ENCODE measurements at places on chromosomes 6 and 20.
A peak's percentile ranks its signal among the peaks of the same experiment; 100 is the strongest.

DNA sequence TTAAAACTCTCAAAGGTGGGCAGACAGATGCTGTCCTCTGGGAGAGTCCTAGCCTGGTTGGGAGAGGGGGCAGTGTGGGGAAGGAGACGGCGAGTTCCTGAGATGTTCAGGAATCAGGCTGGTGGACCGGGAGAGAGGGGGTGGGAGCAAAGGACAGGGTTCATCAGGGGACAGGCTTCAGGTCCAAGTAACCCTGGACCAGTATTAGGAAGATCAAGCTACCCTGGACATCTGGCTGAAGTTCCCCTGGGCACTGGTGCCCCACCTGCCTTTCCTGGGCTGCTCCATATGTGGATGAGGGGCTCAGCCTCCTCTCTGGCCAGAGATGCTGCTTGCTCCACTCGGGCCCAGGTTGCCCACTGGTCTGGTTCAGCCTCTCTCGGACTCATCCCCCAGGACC lies 1.1 kb upstream of the IP6K3 start:
- no peak for DNase-seq

DNA sequence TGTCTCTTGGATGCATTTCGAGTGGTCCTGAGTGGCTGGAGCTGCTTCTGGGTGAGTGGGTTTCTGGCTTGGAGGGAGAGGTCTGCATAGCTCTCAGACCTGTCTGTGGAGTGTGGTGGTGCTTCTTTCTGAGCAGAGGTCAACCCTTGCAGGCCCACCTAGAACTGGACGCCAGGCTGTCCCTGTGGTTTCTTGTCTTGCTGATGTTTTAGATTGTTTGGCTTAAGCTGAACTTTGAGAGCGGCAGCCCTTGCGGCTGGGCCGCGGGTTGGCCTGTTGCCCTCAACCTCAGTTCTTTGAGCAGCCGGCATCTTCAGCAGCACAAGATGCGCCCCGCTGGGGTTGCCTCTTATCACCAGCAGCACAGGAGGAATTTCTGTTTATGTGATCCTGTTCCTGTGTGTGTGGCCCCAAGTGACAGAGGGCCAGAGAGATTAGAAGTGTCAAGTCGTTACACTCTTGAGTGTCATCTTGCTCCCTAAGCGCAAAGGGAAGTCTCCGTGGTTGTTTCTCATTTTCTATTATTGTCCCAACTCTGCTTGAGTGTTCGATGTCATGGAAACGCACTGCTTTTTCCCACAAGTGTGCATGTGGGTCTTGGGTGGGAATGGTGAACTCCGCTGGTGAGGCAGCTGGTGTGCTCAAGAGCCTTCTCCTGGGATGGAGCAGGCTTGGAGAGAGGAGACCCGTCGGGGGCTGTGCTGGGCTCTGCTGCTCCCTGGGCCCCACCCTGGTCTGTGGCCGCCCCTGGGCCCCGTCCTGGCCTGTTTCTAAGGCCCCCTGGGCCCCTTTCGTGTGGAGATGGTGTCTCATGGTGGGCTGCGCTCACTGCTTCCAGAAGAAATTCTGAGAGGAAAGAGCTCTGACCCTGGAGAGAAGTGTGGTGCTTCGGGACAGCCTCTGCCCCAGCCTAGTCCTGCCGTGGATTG lies 20.1 kb upstream of the SLC22A1 start:
- DNase-seq, result no peak

- DNase-seq, result no peak
Observed at GRCh38 chr6:163536770-163537169, 122.3 kb downstream of the QKI start.

DNA sequence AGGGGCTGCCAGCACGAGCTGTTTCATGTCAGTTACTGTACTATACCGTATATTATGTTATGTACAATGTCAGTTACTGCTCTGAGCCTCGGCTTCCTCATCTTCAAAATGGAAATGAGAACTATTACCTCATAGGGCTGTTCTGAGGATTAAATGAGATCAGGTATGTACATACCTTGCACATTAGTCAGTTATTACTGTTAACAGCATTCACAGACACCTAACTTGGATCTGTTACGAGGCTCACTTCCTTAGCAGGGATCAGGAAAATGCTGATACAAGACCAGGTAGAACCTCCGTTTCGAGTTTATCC lies 69.7 kb upstream of the TBC1D7 start:
- no peak for DNase-seq

- peak; percentile 12 for DNase-seq
Observed at GRCh38 chr6:20056350-20056992, 155.8 kb downstream of the MBOAT1 start.

DNA sequence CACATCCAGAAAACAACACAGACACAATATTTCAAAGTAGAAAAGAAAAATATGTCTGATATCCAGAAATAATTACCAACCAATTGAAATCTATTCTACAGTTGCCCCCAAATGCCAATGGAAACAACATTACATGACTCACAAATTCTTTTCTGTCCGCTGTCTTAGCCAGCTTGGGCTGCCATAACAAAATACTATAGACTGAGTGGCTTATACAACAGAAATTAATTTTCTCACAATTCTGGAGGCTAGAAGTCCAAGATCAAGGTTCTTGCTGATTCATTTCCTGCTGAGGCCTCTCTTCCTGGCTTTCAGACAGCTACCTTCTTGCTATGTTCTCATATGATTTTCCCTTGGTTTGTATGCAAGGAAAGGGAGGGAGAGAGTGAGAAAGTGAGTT lies 698.1 kb downstream of the DHX35 start:
- peak; percentile 29 for DNase-seq

DNA sequence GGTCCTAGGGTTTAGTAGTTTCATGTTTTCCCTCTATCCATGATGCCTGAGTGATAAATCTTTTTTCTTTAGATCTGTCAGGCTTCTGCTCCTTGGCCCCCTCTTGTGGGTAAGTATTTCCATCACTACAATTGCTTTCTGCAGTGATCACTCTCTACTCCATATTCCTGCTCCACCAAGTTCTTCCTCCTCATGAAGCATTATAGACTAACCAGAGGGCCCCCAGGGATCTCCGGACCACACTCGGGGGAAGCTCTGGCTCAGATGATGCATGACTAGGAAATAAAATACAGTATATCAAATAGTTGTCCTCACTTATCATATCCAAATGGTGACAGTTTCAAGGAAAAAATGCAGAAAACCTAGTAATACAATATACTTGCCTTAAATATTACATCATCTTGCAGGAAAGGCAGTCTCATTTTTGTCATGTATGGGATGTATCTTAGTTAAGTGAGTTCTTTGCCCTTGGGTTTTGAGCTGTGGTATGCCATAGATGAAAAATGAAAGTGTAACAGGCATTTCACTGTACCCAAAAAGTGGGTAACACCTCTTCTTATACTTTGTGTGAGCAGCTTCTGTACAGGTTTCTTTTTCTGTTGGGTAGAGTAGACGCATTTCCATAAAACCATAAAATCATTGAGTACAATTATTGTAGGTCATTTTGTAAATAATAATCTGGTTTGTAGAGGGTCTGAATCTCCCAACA lies 200.9 kb upstream of the EYA4 start:
- DNase-seq, result no peak

- DNase-seq, result no peak
Observed at GRCh38 chr20:51174536-51174935, 151.6 kb upstream of the KCNG1 start.

- DNase-seq, result no peak
Observed at GRCh38 chr6:109804020-109804419, 112.9 kb downstream of the FIG4 start.

DNA sequence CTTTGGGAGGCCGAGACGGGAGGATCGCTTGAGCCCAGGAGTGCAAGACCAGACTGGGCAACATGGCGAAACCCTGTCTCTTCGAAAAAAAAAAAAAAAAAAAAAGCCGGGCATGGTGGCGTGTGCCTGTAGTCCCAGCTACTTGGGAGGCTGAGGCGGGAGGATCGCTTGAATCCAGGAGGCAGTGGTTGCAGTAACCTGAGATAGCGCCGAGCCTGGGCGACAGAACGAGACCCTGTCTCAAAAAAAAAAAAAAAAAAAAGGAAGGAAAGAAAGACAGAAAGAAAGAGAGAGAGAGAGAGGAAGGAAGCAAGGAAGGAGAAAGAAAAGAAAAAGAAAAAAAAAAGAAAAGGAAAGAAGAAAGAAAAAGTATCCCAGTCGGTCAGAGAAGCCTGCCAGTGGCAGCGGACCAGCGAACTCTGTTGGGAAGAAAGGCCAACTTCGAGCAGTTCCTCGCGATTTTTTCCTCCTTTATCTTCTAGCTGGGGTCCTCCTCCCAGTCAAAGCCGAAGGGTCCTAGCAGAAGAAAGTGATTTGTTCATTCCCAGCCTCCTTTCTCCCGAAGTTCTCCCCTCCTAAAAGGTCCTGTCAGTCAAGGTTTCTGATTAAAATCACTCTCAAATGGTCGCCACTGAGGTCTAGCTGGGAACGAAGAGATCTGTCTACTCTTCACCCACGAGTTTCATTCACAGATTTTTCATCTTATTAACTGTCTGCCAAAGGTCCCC lies 2.4 kb upstream of the SYCP2L start:
- no peak for DNase-seq

GRCh38 chr6:156395276-156395675 lies 381.9 kb upstream of the ARID1B start:
- no peak for DNase-seq

- no peak for DNase-seq
Observed at GRCh38 chr20:7693761-7694160, 246.5 kb downstream of the HAO1 start.

DNA sequence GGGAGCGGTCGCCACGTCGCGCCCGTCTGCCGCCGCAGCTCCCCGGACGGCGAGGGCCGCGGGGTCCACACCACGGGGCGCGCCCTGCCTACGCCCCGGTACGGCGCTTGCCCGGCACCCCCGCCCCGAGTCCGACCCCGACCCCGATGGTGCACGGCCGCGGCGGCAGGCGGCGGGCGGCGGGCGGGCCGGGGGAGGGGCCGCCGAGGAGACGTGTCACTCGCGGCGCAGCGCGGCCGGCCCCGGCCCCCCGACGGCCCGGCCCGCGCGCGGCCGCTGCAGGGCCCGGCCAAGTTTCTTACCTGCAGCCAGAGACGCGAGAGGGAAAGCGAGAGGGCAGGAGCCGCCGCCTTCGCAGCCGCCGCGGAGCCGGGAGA lies 328 bp downstream of the RRBP1 start:
- DNase-seq, result no peak

GRCh38 chr20:49915118-49915379 lies 280 bp downstream of the SPATA2 start:
- no peak for DNase-seq

DNA sequence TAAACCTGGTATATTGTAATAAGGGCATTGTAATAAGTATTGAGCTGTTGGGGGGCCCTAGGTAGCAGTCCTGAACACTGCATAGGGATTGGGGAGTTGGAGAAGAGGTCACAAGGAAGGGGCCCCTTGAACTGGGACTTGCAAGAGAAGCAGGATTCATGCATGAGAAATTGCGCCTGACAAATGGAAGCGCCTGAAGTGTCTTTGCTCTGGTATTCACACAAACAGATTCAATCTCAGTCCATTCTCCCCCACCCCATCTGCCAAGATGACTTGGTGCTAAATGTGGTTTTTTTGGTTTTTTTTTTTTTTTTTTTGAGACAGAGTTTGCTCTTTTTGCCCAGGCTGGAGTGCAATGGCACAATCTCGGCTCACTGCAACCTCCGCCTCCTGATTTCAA lies 87.1 kb downstream of the CAP2 start:
- no peak for DNase-seq

DNA sequence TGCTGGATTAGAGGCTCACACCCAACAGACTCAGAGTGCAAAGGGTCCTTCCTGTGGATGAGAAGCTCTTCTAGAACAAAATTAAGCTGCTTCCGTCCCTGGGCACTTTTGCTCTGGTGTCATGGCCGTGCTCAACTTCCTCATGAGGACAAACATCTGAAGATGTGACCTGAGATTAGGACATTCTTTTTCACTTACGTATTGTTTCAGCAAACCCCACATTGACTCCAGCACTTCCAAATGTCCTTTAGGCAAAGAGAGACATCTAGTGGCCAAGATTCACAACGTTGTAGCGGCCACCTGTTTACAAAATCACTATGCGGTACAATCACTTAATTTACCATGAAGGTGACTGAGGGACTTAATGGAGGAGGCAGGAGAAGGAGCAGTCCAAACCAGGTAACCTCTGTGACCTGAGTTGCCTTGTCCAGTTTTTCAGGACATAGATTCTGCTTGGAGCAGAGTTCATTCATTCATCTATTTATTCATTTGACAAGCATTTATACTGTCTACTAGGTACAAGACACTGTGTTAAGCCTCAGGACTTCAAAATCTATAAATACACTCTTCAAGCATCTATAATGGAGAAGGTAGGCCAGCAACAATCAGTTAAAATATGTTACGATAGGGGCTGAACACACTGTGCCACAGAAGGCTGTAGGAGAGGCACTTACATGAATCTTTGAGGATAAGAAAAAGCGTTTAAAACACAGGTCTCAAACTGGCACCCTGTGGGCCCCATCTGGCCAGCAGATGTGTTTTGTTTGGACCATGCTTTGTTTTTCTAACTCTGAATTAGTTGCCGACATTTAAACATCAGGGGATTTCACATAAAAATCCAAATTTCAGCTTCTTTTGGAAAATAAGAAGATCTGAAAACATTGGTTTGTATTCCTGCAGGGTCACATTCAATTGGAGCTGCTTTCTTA lies 5.6 kb upstream of the ADGRF1 start:
- DNase-seq, result no peak

GRCh38 chr20:278607-279571 lies 11.7 kb downstream of the C20orf96 start:
- no peak for DNase-seq

GRCh38 chr20:44489931-44490330 lies 14.3 kb downstream of the TTPAL start:
- no peak for DNase-seq

DNA sequence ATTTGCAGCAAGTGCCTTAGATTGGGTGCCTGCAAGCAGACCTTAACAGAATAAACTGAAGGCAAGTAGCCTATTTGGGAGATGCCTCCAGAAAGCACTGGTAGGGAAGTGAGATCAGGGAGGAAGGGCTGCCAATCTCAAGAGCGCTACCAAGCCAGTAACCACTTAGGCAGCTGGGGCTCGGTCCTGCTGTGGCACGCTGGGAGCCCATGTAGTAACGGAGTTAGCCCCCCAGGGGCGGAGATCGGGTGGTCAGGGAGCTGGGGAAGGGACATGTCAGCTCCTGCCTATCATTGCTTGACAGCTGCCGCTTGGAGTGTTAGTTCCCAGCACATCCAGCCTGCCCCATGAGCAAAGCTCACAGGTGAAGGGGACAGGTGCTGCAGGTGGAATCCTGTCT lies 127.0 kb downstream of the CEBPB start:
- DNase-seq, result no peak

DNA sequence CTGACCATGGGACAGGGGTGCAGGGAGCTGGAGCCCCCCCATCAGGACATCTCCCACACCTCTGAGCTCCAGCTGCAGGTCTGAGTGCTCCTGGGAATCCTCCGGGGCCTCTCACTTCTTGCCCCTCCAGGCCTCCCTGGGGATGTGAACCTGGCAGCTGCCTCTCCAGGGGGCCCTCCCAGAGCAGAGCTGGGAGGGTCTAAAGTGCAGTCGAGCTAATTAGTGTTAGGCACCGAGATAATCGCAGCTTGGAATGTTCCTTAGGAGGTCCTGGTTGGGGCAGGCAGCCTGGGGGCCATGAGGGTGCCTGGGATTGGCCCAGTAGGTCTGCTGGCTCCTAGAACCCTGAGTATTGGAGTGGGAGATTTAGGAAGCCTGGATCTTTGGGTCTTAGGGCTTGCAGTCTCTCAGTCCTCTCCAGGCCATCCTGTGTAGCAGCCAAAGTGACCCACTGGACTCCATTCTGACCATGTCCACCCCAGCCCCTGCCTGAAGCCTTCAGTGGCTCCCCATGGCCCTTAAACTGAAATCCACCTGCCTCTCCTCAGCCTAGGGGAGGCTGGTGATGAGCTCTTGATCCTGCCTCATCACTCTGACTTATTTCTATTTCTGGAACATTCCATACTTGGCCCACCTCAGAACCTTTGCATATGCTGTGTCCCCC lies 26.0 kb downstream of the CEBPB start:
- DNase-seq, result no peak

All from AG04449 (cell line).